ENCODE measurements at places on chromosomes 16 and 17. TPM values are rescaled to one million over a fixed set of nuclear protein-coding genes. Genes with fewer than 3 reads are reported as not detected.
A peak's percentile ranks its signal among the peaks of the same experiment; 100 is the strongest.

- DNase-seq = peak; percentile 76
These were observed 543 bp downstream of the ARHGAP23 start for GRCh38 chr17:38428643-38429371.

- DNase-seq = no peak
These were observed 6.3 kb downstream of the SOX8 start for GRCh38 chr16:987906-988305.

- no peak for DNase-seq
These were observed 16.9 kb upstream of the RNF213 start for GRCh38 chr17:80243526-80244433.

- DNase-seq = no peak
These were observed 165.6 kb downstream of the SPECC1 start for GRCh38 chr17:20174588-20175265.

GRCh38 chr17:50468304-50469207, at the start of gene CHAD:
Gene CHAD (minus strand): TSS chr17:50468880. CDS start chr17:50468813, 67 bp downstream.
- DNase-seq = no peak

- no peak for DNase-seq
These were observed 132.2 kb upstream of the TNRC6C start for GRCh38 chr17:77826132-77826873.

- DNase-seq = no peak
These were observed 642 bp downstream of the MT1F start for GRCh38 chr16:56658327-56658875.

ALDH3A2 gene
- 35.4 TPM for polyA plus RNA-seq

Measured in heart right ventricle (tissue), 16 donors.